Amygdala (tissue), 56 donors: ENCODE measurements at places on chromosomes 12 and 14.

- peak; percentile 24 for DNase-seq
Observed at GRCh38 chr14:47278233-47278842, 397.1 kb downstream of the MDGA2 start.

- DNase-seq: no peak
Observed at GRCh38 chr14:94581127-94581999, at the start of gene SERPINA5. SERPINA5 (plus strand) TSS chr14:94581426; CDS start chr14:94587363, 5,937 bp downstream.

GRCh38 chr12:121719926-121720414 lies 7.4 kb downstream of the TMEM120B start:
- no peak for DNase-seq

DNA sequence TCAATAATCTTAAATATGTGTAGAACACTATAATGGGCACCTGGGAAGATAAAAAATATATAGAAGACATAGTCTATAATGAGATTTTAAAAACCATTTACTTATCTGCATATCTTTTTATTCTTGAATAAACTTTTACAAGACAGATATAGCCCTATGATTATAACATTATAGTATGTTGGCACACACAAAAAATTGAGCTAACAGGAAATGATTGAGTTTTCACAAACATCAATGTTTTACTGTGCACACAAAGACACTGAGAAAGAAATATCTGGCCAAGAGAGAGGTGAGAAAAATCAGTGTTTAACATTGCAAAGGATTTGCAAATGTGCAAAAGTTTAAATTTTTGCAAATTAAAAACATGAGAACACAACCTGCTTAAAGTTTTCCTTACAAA lies 124.3 kb downstream of the BBS10 start:
- no peak for DNase-seq

DNA sequence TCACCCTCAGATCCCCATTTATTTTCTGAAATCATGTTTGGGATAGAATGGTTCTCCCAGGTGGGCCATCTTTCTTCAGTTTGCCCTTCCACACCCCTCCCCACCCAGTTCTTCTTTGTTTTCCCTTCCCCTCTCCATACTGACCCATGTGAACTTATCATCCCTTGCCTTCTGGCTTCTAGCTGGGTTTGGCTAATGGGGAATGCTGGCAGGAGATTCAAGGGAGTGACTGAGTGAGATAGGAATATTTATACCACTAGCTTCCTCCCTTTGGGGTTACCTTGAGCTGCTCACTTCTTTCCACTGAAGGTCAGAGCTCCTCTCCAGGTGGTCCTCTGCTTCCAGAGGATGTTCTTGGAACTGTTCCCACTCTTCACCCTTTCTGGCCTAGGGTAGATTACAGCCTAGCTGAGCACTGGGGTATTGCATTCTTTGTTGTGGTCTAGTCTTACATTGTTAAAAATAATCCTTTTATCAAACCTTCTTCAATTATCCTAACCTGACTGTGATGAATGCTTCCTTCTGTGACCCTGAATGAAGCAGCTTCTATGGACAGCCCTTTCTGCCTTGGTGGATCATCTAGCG lies 88.3 kb upstream of the ATP2B1 start:
- no peak for DNase-seq

- no peak for DNase-seq
Observed at GRCh38 chr12:38056701-38057689, 259.6 kb upstream of the ALG10B start.

DNA sequence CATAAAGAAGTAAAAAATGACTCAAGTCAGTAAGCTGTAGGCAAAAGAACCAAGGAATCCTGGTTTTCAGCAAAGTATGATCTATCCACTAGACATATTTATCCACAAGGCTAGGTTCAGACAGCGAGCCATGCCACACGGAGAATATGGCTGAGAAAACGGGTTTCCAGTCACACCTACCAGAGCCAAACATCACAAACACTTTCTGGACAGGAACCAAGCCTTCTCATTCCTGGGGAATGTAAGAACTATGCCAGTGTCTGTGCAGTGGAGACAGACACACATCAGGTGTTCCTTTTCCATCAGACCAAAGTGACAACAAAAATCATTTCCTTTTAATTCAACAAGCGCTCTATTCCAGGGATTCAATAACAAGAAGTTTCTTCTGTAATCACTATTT lies 41.1 kb downstream of the AREL1 start:
- no peak for DNase-seq

DNA sequence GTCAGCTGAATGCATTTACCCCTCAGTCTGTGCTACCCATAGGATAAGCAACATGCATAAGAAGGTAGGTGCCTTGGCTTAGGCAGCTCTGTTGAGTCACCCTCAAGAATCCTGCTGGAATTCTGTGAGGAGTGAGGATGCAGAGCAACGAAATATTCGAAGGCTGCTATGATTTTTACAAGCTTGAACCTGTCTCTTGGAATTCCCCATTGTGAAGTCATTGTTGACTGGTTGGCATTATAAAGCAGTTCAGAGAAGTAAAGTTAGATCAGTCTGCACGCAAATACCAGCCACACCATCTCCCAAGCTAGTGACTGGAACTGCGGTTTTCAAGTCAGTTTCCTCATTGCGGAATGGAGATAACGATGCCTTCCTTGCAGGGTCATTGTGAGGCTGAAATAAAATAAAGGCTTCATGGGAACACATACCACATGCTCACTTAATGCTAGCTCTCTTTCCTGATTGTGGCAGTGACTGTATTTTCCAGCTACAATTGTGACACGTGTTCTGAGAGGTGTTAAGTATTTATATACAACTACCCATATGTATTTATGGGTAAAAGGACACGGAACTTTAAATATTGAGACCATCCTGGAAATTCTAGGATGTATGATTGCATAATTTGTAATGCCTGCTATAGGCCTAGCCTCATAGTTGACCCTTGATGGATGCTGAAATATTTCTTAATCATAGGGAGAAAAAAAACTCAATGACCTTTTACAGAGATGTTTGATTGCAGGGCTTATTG lies 96.7 kb downstream of the ETV6 start:
- no peak for DNase-seq

GRCh38 chr12:81872400-81872799 lies 113.2 kb upstream of the PPFIA2 start:
- no peak for DNase-seq

- no peak for DNase-seq
Observed at GRCh38 chr14:99041820-99042174, 230.2 kb downstream of the BCL11B start.

- DNase-seq: no peak
Observed at GRCh38 chr12:132324841-132325732, 4.3 kb downstream of the GALNT9 start.

- DNase-seq: no peak
Observed at GRCh38 chr12:65597527-65597926, 226.8 kb upstream of the HMGA2 start.

- DNase-seq: no peak
Observed at GRCh38 chr14:24607081-24607480, 2.4 kb downstream of the GZMH start.

DNA sequence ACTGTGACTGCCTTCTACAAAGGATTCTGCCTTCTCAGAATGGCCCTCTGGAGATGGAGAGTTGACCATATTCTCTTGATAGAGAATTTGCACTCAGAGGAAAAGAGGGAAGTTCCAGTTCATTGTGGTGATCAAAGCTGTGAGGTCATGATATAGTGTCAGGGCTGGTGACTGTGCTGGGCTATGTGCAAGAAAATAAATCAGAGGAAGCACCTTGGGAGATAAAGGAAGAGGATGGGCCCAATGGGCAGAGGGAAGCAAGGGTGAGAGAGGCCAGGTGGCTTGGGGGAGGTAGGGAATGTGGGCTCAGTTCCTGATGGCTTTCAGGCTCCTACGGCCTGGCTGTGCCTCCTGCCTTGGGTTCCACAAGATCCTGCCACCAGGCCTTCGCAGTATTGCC lies 145.8 kb downstream of the SLC8A3 start:
- no peak for DNase-seq

DNA sequence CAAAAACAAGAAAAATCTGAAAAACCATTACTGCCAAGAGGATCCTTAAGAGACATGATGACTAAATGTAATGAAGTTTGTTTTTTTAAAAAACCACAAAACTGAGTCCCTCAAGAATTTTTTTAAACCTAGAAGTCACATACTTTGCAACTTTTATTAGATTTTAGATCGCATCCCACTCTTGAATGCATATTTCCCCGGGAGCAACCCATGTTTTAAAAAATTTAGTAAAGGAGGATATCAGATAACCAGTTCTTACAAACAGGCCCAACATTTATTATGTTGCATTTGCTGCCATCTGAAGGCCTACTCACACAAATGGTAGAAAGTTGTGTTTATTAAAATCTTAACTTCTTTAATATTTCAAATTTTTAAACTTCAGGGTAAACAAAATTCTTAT lies 44.3 kb upstream of the CCT2 start:
- no peak for DNase-seq

GRCh38 chr14:22780105-22780679 lies 13.7 kb downstream of the OXA1L start:
- DNase-seq: no peak

- DNase-seq: no peak
Observed at GRCh38 chr12:49366096-49366651, 1.1 kb upstream of the SPATS2 start.

GRCh38 chr12:102484428-102484958 lies 4.1 kb upstream of the IGF1 start:
- no peak for DNase-seq

GRCh38 chr14:61644834-61645233 lies 50.5 kb upstream of the HIF1A start:
- no peak for DNase-seq

GRCh38 chr12:6230321-6231110 lies 30.3 kb downstream of the CD9 start:
- DNase-seq: peak; percentile 93

- no peak for DNase-seq
Observed at GRCh38 chr14:78417532-78417931, 247.4 kb downstream of the NRXN3 start.

DNA sequence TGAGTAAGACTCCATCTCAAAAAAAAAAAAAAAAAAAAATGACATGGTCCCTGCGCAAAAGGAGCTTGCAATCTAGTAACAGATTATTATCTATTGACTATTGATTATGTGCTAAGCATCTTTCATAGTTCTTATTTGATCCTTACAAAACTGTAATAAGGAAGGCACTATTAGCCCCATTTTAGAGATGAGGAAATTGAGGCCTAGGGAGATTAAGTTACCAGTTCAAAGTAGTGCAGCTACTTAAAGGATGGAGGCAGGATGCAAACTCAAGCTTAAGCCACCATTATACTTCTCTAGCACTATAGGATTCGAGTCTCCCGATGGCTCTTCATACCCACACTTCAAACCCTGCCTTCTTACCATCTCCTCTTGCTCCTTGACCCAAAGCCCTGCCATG lies 31.3 kb downstream of the PLXNC1 start:
- DNase-seq: no peak

GRCh38 chr12:102182635-102183034 lies 15.0 kb downstream of the PMCH start:
- no peak for DNase-seq

GRCh38 chr12:120496413-120497340 lies 764 bp downstream of the DYNLL1 start:
- peak; percentile 80 for DNase-seq

GRCh38 chr12:8156416-8156815 lies 399 bp upstream of the ZNF705A start:
- no peak for DNase-seq
